ENCODE measurements at places on chromosomes 5 and 9.
A peak's percentile ranks its signal among the peaks of the same experiment; 100 is the strongest.

- no peak for DNase-seq
These were observed 5.8 kb downstream of the TRAF1 start for GRCh38 chr9:120920806-120921178.

- DNase-seq, result no peak
These were observed 4.5 kb downstream of the LRRTM2 start for GRCh38 chr5:138870611-138871010.

GRCh38 chr5:168334280-168334679 is 42.8 kb downstream of the WWC1 start:
- no peak for DNase-seq

GRCh38 chr5:124960266-124960665 is 213.8 kb upstream of the ZNF608 start:
- no peak for DNase-seq

GRCh38 chr5:159547466-159548195 is 217.3 kb upstream of the IL12B start:
- DNase-seq, result no peak

DNA sequence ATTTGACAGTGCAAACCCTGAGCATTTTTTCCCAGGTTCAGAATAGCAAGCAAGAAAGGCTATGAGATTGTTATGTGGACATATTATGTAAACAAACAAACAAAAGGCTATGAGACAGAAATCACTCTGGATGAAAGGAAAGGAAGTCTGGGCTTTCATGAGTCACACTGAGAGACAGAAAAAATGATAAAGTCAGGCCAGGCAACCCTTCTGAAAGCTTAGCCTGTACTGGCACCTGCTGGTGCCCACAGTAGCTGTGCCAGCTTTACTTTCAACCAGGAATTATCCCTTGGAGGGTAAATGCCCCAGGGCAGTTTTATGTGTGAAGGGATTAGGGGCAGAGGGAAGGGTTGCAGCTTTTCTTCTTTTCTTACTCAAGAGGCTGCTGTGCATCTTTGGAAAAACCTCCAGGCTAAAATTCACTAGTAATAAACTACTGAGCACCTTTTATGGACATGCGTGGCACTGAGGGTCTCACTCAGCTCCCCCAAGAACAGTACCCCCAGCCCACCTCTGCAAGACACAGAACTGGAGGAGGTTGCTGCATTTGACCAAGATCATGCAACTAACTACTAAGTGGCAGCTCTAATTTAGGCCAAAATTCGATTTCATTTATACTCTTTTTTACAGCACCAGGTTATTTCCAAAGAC is 41.7 kb downstream of the ACTL7B start:
- no peak for DNase-seq

- DNase-seq, result no peak
These were observed 7.3 kb upstream of the IL4 start for GRCh38 chr5:132666310-132667123.

DNA sequence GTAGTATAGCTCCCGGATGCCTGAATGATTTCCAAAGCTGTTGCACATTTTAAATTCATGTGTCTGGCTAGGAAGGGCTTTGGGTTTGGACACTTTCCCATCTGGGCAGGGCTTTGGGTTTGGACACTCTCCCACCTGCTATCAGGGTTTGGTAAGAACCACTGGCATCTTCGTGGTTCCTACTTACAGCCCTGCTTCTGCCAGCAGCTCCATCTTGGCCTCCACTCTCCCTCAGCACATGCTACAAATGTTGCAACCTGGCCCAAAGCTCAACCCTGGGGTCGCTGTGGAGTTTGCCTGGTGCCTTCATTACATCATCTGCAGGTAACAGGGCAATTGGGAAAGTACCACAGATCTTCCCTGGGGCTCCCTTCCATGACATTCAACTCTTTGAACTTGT is 3.5 kb downstream of the TMCO6 start:
- DNase-seq, result no peak

DNA sequence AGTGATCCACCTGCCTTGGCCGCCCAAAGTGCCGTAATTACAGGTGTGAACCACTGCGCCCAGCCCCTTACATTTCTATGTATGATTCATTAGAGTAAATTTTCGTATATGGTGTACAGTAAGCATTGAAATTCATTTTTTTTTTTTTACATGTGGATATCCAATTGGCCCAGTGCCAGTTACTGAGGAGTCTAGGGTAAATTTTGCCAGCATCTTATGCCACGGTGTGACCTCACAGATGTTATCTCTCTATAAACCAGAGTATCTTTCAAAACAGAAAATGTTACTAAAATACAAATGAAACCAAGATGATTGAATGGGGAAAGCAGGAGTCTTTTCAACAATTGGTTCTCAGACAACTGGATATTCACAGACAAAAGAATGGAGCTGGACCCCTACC is 64.7 kb downstream of the IPPK start:
- no peak for DNase-seq

GRCh38 chr5:71843111-71843510 is 124.0 kb downstream of the CARTPT start:
- no peak for DNase-seq

- DNase-seq, result no peak
These were observed 272.1 kb upstream of the DAB2 start for GRCh38 chr5:39696672-39697398.

DNA sequence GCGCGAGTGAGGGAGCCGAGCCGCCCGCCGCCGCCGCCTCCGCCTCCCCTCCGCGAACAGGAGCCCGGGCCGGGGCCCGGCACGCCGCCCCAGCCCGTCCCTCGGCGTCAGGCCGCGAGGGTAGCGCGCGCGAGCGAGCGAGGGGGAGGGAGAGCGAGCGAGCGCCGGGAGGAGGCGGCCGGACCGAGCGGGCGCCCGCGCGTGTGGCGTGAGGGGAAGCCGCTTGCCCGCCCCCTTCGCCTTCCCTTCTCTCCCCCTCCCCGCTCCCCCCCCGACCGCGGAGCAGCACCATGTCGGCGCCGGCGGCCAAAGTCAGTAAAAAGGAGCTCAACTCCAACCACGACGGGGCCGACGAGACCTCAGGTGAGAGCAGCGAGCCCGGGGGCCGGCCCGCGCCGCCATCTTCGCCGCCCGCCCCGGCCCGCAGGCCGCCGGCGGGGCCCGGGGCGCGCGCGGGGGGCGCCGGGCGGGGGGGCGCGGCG is 312 bp downstream of the SET start:
- DNase-seq, result peak; percentile 47

- DNase-seq, result no peak
These were observed 221.9 kb downstream of the GABRG2 start for GRCh38 chr5:162289489-162289888.

- no peak for DNase-seq
These were observed 22.2 kb upstream of the CFAP157 start for GRCh38 chr9:127684576-127684975.

All from T follicular helper cell (primary cell).